Gastroesophageal sphincter (tissue), 4 donors: ENCODE measurements at places on chromosomes 16 and 17.
A peak's percentile ranks its signal among the peaks of the same experiment; 100 is the strongest.

DNA sequence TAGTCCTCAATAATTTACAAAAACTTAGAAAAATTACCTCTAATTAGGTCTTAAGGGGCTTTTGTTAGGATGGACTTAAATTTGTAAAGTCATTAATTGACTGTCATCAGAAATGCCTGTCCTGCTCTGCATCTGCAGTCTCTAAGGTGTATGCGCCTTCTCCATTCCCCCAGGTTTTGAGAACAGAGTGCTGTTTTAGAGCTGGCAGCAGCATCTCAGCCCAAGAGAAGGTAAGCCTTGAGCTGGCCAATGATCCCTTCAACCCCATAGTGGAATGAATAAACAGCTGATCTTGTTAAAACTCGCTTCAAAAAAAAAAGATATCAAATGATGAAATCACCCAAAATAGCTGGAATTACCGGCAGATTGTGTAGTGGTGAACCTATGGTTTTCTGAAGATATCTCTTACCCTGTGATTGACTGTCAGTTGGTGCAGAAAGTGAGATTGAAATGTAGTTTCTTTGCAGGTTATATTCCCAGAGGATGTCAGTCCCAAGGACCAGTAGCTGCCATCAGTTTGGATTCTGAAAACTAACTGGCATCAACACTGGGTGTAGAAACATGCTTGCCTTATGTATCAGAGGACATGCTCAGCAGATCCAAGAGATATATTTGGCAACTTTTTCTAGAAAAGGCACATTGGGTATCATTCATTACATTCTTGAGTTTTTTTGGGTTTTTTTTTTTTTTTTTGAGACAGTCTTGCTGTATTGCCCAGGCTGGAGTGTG is 25.7 kb downstream of the TRPV2 start:
- no peak for ATAC-seq

DNA sequence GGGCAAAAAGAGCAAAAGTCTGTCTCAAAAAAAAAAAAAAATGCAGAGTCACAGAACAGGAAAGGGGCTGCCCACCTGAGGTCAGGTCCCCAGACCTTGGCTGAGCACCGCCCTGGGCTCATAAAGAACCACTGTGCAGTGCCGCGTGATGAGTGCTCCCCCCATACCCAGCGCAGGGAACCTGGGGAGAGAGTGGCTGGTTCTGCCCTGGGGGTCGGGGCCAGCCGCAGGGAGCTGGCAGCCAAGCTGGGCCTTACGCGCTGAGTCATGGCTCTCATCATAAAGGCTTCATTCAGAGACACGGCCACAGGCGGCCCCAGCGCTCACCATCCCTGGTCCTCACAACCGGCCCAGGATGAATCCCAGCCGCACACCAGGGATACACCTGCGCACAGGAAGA is 80.7 kb downstream of the RAB11FIP4 start:
- no peak for ATAC-seq

- ATAC-seq: no peak
These were observed 787 bp upstream of the CCL3L1 start for GRCh38 chr17:36197387-36197703.

GRCh38 chr17:3710951-3711383 is 12.7 kb upstream of the HASPIN start:
- ATAC-seq: no peak

DNA sequence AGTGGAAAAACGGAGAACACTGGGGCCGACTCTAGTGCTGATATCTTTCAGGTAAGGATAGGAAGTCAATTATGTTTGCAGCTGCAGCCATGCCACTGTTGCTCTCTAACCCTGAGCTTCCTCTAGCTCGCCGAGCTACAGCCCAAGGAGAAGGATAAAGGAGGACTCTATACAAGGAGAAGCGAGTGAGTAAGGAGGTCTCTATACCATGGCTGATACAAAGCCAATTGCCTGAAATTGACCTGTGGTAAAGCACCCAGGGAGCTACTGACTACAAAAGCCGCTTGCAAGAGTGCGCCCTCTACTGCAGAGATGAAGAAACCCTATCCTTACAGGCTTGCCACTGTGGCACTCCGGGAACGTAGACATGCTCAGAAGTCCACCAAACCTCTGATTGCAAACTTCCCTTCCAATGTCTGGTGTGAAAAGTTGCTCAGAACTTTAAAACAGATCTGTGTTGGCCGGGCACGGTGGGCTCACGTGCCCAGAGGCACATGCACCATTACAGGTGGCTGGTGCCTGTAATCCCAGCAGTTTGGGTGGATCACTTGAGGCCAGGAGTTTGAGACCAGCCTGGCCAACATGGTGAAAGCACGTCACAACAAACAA is 10.8 kb upstream of the SLC46A1 start:
- peak; percentile 58 for ATAC-seq

- no peak for ATAC-seq
These were observed 52.5 kb downstream of the ZFPM1 start for GRCh38 chr16:88505405-88506082.

- no peak for ATAC-seq
These were observed 313.1 kb downstream of the MAF start for GRCh38 chr16:79287424-79287917.

DNA sequence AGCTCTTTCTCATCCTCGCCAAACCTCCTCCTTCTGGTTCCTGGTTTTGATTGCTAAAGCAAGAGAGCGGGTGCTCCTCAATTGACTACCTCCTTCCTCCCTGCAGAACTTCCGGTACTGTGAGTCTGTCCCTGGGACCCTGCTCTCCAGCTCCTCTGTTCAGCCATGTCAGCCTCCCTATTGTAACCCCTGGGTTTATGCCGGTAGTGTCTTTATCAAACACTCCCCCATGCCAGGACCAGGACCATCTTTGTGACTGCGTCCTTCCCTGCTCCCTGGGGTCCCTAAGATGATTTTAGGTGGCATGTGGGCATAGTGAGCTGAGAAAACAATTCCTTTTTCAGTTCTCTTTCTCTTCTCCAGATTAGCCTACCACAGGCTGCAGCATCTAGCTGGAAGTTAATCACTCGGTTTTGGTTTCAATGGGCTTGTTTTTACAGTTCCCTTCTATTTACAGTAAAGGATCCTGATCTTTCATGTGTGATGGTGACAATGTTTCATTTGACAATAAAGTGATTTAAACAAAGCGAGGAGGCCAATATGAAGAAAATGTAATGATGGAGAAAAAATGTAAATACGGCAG is 27.7 kb upstream of the IL21R start:
- ATAC-seq: no peak

DNA sequence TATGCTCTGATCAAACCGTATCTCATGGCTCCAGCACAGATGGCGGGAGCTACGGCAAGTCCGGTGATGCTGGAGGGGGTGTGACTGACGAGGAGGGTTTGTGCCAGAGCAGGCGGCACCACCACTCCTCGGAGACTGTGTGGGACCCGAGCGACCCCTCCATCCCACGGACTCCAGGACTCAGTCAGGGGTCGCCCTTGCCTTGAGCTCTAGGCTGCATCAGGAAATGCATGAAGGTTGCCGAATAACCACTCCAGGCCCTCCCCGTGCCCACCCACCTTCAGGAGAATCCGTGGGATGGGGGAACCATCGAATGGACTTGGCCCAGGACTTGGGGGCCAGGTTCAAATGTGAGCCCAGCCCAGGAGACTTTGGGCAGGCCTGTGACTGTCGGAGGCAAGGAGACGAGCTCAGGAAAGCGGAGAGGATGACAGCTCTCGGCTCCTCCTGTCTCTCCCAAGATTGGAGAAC is 60.2 kb upstream of the ZNF469 start:
- no peak for ATAC-seq

- no peak for ATAC-seq
These were observed 17.1 kb upstream of the HOXB13 start for GRCh38 chr17:48745381-48746275.

DNA sequence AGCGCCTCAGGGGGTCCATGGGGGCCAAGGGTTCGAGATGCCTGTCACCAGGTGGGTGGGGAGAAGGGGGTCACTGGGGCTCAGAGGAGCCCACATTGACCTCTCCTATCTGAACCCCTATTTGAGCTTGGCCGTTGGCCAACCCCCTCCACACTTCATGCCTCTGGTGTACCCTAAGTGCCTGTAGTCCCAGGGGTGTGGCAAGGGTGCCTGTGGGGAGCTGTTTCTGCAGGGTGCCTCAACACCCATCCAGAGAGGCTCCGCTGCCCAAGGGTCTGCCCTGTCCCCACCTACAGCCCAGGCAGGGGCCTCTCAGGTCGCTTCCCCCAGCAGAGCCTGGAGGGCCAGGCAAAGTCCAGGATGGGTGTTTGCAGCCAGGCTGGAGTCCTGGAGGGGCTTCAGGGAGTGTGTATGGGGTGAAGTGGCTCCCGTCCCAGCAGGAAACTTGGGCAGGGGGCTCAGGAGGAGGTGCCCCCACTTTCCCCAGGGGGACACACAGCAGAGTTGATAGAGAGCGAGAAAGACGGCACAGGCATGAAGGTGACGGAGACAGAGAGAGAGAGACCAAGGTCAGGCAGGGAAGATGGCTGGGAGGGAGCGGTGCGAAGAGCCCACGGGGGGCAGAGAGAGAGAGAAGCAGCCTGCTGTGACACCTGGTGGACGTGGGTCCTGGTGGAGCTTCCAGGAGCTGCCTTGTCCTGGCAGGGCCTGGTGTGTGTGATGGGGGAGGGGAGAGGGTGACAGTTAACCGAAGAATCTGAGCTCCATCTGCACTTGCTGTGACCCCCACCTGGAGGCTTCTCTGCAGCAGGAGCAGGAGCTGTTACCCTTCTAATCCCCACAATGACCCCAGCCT is at the start of gene SEPTIN12:
SEPTIN12 (minus strand) TSS at position 719 of the 856 bp plus-strand sequence; CDS start at position 19, 700 bp downstream.
- ATAC-seq: no peak

DNA sequence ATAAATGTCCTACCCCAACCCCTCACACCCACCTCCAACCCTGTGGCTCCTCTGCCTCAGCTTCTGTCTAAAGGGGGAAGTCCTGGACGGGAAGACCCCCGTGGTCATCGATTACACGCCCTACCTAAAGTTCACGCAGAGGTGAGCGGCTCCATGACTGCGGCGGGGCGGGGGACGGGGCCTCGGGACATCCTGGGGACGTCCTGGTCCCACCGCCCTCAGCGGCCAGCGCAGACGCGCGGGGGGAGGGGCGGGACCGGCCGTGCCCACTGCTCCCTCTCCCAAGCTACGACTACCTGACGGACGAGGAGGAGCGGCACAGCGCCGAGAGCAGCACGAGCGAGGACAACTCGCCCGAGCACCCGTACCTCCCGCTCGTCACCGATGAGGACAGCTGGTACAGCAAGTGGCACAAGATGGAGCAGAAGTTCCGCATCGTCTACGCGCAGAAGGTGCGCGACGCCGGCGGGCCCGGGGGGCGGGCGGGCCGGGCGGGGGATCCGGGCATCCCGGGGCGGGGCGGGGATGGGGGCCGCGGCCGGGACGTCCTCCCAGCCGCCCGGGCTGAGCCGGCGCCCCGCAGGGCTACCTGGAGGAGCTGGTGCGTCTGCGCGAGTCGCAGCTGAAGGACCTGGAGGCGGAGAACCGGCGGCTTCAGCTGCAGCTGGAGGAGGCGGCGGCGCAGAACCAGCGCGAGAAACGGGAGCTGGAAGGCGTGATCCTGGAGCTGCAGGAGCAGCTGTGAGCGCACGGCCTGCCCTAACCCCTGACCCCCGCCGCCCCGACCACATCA is 6.7 kb downstream of the RUNDC3A start:
- no peak for ATAC-seq

GRCh38 chr16:2497695-2498484 is 15.9 kb upstream of the ATP6V0C start:
- ATAC-seq: no peak

- ATAC-seq: no peak
These were observed 92.3 kb downstream of the METRNL start for GRCh38 chr17:83171661-83172060.

DNA sequence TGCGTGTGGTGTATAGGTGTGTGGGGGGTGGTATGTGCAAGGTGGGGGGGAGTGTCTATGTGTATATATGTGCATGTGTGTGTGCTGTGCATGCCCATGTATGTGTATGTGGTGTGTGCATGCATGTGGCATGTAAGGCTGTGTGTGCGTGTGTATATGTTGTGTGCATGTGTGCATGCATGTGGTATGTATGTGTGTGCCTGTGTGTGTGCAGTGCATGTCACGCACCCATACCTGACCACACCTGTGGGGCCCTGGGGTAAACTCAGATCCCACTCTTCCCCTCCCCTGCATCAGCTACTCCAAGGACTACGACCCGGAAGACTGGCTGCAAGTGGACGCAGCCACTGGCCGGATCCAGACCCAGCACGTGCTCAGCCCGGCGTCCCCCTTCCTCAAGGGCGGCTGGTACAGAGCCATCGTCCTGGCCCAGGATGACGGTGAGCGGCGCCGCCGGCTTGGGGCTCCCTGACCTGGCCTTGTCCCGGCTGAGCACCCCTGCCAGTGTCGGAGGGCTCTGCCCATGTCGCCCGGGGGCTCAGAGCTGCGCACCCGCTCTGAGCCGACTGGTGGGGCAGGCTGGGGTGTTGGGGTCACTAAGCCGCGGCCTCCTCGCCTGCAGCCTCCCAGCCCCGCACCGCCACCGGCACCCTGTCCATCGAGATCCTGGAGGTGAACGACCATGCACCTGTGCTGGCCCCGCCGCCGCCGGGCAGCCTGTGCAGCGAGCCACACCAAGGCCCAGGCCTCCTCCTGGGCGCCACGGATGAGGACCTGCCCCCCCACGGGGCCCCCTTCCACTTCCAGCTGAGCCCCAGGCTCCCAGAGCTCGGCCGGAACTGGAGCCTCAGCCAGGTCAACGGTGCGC is 9.1 kb downstream of the SLC22A31 start:
- no peak for ATAC-seq
